Naive B cell (primary cell): ENCODE measurements at places on chromosomes 5 and 9.

- no peak for DNase-seq
These were observed 296.8 kb downstream of the ICE1 start for GRCh38 chr5:5719292-5719691.

DNA sequence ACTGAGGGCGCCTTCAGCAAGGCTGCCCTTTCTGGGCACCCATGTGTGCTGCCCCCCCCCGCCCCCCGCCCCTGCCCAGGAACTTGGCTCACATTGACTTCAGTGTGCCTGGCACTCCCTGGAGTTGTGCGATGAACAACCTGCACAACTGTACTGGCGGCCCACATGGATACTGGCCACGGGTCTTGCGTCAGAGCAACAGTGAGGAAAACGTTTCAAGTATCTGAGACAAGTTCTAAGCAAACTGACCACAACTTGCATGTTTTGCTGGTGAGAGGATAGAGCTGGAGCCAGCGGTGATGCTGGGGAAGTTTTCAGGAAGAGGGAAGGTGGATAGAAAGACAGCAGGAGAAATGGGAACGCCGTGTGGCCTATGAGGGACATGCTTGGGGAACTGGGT, 45.4 kb downstream of the HABP4 start:
- DNase-seq, result no peak

DNA sequence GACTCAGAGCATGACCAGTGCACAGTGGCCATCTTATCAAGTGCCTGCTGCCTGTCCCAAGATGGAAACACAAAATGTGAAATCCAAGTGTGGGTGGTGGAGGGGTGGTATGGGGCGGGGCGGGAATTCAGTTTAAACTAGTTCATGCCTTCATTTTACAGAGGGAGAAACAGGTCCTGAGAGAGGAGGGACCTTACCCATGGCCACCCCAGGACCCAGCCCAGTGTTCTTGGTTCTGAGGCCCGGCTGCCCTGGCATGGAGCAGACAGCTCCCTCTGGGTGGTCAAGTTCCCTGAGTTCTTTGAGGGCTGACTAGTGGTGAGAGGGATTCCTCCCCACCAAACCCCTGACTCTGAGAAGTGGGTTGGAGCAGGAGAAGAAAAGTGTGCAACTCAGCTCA, 20.8 kb downstream of the KCNIP1 start:
- DNase-seq, result no peak

GRCh38 chr5:83564069-83564749, 92.7 kb downstream of the VCAN start:
- DNase-seq, result peak; percentile 10

GRCh38 chr9:131276891-131277286, 579 bp upstream of the FAM78A start:
- DNase-seq, result no peak

DNA sequence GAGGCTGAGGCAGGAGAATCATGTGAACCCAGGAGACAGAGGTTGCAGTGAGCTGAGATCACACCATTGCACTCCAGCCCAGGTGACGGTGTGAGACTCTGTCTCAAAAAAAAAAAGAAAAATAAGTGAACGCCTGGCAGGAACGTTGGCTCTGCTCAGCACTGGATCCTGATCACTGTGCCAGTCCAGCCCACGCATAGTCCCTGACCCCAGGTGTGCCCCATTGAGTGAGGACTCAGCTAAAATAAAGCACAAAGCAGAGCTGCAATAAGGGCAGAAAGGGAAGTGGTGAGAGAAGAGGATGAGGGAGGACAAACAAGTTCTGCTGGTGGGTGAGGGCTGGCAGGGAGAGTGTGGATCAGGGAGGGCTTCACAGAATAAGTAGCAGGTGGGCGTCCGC, 4.3 kb downstream of the GRHPR start:
- DNase-seq, result no peak

GRCh38 chr5:120640778-120641177, 176.7 kb downstream of the PRR16 start:
- DNase-seq, result no peak

- DNase-seq, result no peak
These were observed 138.5 kb downstream of the TTLL11 start for GRCh38 chr9:121954477-121955140.

GRCh38 chr5:2738700-2739359, 12.6 kb downstream of the IRX2 start:
- DNase-seq, result no peak

GRCh38 chr5:127875235-127876021, 172.2 kb downstream of the CCDC192 start:
- peak; percentile 9 for DNase-seq

DNA sequence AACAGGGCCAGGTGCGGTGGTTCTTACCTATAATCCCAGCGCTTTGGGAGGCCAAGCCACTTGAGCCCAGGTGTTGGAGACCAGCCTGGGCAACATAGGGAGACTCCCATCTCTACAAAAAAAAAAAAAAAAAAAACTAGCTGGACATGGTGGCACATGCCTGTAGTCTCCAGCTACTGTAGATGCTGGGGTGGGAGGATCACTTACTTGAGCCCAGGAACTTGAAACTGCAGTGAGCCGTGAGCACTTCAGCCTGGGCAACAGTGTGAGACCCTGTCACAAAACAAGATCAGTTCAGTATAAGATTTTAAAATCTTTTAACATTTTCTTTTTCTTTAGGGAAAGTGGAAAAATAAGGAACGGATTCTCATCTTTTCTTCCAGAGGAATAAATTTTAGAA, 2.5 kb downstream of the BRIX1 start:
- DNase-seq, result no peak

- DNase-seq, result no peak
These were observed 714 bp downstream of the UBE2D2 start for GRCh38 chr5:139561655-139562451.

DNA sequence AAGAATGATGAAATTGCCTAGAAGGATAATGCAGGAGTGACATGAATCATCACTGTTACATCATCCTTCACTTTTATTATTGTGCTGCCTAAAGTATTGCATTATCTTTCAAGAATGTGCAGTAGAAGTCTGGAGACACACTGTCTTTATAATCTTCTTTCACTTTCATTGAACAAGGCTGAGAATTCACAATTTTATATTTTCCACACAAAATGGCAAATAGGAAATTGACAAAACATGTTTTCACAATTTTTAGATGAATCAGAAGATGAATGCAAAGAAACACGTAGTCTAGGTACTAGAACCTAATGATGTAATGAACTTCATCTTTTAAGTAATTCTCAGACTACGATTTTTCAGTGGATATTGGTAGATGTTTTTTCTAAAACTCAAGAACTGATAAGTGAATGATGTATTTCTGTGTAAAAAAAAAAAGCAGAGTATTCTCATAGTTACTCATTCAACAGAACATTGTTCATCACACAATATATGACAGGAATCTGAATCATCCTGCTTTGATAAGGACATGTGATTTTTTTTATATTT, 131.5 kb upstream of the GRHPR start:
- no peak for DNase-seq

GRCh38 chr5:179764056-179764455, 29.7 kb upstream of the LTC4S start:
- DNase-seq, result no peak

- no peak for DNase-seq
These were observed 348.7 kb upstream of the SEMA6A start for GRCh38 chr5:116923344-116923743.
